ENCODE measurements at places on chromosomes 7 and 10. TPM values are rescaled to one million over a fixed set of nuclear protein-coding genes. Genes with fewer than 3 reads are reported as not detected.

- DNase-seq: no peak
Measured at GRCh38 chr10:53223851-53224250, 451.3 kb upstream of the MBL2 start.

DNA sequence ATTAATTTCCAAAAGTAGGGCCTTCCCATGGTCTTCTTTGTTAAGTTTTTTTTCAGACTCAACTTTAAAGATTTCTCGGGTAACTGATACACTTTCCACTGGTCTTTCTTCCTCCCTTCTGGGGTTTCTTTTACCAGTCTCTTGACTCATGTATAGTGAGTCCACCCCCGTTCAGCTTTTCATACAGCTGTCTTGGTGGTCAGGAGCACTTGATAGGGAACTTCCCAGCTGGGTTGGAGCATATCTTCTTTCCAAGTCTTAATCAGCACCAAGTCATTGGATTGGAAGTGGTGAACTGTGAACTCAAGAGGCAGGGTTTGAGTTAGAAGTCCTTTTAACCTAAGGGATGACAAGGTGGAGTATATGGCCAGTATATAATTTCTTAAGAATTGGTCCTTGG is 29.2 kb upstream of the ELOVL3 start:
- DNase-seq: no peak

GRCh38 chr7:86600506-86601290 is 43.0 kb upstream of the GRM3 start:
- DNase-seq: peak; percentile 63

- DNase-seq: no peak
Measured at GRCh38 chr7:99070361-99070760, 73.5 kb downstream of the SMURF1 start.

- no peak for DNase-seq
Measured at GRCh38 chr7:108004220-108005142, 1.5 kb upstream of the LAMB1 start.

Gene TAS2R5
- 1.5 TPM for total RNA-seq

DNA sequence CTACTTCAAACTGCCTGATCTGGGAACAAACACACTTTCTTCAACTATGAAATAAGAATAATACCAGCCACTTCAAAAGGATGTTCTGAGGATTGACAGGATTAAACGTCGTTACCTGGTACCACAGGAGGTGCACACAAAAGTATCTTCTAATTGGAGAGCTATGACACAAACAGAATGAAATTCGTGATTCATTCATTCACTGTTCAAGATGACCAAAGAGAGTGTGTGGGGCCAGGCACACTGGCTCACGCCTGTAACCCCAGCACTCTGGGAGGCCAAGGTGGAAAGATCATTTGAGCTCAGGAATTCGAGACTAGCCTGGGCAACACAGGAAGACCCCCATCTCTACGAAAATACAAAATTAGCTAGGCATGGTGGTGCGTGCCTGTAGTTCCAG is 50.9 kb downstream of the SFMBT2 start:
- DNase-seq: no peak

GRCh38 chr10:51663086-51663485 is 36.3 kb downstream of the CSTF2T start:
- no peak for DNase-seq

GRCh38 chr7:82471351-82472020 is 27.9 kb upstream of the CACNA2D1 start:
- no peak for DNase-seq

DNA sequence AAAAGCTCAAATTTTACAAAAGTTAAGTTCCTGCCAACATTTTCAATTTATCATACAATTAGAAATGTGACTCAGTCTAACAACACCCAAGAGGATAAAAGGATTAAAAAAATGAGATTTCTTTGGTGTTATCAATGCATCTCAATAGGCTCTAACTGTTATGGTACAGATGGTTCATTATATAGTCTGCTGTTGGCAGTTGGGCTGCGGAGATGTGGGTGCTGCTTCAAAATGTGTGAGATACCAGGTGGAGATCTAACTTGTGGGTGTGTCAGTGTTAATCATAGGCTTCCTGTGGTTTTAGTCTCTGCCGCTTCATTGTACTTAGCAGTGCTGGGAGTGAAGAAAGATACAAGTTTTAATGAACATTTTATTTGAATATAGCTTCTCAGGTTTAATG is 231.2 kb downstream of the EXOC4 start:
- no peak for DNase-seq

GRCh38 chr10:7084280-7085005 is 326.4 kb downstream of the SFMBT2 start:
- DNase-seq: no peak

DNA sequence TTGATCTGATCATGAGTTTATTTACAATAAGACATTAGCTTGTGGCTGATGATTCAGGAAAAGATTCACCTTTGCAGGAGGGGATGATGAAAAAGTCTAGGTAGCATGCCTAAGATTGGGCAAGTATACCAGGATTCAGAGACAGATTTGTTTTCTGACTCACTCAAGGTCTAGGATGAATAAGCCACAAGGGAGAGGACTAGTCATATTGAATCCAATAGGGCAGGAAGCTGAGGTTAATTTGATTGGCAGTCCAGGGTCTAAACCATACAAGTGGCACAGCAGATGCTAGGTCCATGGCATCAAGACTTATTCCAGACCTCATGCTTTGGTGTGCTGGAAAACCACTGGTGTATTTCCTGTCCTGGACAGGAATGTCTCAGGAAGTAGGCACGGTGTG is 1133.4 kb downstream of the XPNPEP1 start:
- DNase-seq: no peak

Gene JCAD
- total RNA-seq: 19.4 TPM

Data from chondrocyte (in vitro differentiated cells).